ENCODE measurements at places on chromosomes 2 and 18.

GRCh38 chr2:147977679-147978078 lies 42.9 kb downstream of the ORC4 start:
- no peak for DNase-seq

GRCh38 chr18:10249270-10249669 lies 205.2 kb upstream of the APCDD1 start:
- DNase-seq, result no peak

DNA sequence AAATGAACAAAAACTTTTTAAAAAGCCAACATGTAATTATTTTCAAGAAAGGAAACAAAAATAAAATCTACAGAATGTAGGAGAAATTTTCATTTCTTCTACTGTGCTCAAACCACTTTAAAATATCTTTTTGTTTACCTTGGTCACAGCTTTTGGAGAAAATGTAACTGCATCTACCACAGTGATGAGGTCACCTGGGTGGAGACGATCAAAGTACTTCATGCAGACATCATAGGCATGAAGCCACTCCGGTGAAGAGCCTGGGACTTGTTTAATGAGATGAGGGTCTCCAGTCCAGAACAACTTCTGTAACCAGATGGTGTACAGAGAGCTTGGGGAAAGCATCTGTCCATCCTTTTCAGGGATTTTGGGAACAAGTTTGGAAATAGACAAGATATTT lies 285.8 kb downstream of the NBAS start:
- no peak for DNase-seq

DNA sequence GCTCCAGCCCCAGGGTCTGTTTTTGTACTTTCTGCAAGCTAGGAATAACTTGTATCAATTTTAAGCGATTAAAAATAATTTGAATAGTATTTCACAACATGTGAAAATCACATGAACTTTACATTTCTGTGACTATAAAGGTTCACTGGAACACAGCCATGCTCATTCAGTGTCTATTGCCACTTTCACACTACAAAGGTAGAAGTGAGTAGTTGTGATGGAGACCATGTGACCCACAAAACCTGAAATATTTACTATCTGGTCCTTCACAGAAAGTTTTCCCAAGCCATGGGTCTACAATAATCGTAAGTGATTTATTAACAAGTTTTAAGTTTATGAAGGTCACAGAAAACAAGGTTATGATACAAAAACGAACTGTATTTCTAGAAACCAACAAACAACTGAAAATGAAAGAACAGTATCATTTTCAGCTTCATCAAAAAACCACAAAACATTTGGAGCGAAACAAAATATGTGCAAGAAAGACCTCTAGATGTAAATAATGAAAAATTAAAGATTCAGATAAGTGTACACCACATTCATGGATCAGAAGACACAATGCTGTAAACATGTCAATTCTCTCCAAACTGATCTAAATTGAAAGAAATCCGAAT lies 68.9 kb upstream of the DNER start:
- no peak for DNase-seq

GRCh38 chr2:25954199-25954752 lies 28.0 kb downstream of the KIF3C start:
- no peak for DNase-seq

GRCh38 chr2:158381205-158381604 lies 75.3 kb downstream of the CCDC148 start:
- no peak for DNase-seq

- no peak for DNase-seq
Measured at GRCh38 chr2:168661863-168662256, 140.6 kb upstream of the NOSTRIN start.

GRCh38 chr2:75607988-75608683 lies 38.4 kb upstream of the MRPL19 start:
- no peak for DNase-seq

- no peak for DNase-seq
Measured at GRCh38 chr18:78782951-78783563, 196.6 kb upstream of the SALL3 start.

GRCh38 chr2:18551623-18552022 lies 8.8 kb downstream of the RDH14 start:
- DNase-seq, result no peak

- DNase-seq, result no peak
Measured at GRCh38 chr18:10927286-10927992, 221.9 kb downstream of the PIEZO2 start.

GRCh38 chr2:56709181-56709580 lies 525.4 kb downstream of the CCDC85A start:
- no peak for DNase-seq

- no peak for DNase-seq
Measured at GRCh38 chr2:30398084-30398873, 48.8 kb upstream of the LCLAT1 start.

- DNase-seq, result peak; percentile 1
Measured at GRCh38 chr2:214881647-214882202, 72.2 kb upstream of the BARD1 start.

DNA sequence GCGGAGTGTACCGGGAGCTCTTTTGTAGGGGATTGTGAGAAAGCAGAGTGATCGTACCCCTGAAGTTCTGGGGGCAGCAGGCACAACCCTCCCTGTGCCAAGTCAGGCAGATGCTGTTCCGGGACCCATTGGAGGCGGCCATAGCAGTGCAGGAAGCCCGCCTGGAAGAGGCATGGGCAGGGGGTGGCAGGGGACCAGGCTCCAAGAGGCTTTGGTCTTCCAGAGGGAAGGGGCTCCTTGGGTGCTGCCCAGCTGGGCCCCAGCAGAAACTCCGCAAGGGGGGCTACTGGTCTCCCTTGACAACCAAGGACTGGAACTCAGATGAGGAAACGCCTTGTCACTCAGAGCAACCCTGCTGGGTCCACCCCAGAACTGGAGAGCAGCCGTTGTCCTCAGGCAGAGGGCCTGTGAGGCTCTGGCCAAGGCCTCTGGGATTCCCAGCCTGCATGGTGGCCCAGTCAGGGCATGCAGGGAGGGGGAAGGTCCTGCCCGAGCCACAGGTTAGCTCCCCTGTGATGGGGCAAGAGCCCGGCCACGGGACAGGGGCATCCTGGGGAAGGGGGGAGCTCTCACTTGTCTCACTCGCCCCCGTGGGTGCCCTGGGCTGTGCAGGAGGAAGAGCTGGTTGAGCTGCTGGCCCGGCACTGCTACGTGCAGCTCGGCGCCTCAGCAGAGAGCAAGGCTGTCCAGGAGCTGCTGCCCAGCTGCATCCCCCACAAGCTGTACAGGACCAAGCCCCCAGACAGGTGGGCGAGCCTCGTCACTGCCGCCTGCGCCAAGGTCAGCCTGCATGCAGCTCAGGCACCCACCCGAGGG lies 21.0 kb upstream of the GPR17 start:
- no peak for DNase-seq

GRCh38 chr2:133777574-133777960 lies 209.3 kb upstream of the NCKAP5 start:
- no peak for DNase-seq

- peak; percentile 21 for DNase-seq
Measured at GRCh38 chr2:217326238-217327022, 466.6 kb upstream of the TNP1 start.

- DNase-seq, result no peak
Measured at GRCh38 chr2:75516378-75517360, 44.1 kb downstream of the EVA1A start.

DNA sequence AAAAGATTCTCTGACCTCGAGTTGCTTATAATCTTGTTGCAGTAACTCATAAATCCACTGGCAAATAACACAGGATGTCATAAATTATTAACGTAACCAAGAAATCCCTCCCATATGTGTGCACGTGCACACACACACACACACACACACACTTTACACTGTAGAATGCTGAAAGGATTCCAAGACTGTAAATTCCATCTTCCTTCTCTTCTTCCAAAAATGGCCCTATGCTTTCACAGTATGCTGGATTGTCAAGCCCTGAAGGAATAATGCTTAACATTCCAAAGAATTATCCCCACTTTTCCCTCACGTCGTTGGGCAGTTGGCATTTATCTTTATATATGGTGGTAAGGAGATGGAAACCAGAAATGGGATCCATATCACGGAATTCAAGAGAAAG lies 117.5 kb upstream of the CRIM1 start:
- DNase-seq, result no peak

DNA sequence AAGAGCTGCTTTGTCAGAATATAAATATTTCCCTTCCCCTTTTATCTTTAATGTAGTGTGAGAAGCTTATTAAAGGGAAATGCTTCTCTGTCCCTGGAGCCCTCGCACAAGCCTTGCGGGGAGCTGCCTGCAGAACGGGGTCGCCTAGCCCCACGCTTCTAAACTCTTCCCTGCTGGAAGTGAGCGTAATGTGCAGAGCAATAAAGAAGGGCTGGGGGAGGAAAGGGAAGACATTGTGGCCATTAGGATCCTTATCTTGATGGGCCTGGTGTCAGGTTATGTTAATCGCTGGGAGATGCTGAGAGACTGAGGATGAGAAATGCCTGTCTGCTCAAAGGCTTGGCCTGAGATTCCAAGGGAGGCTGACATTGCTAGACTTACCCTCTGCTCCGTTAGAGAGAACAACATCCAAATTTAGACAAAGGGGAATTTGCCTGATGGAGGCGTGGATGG lies 18.9 kb upstream of the FZD7 start:
- DNase-seq, result no peak

DNA sequence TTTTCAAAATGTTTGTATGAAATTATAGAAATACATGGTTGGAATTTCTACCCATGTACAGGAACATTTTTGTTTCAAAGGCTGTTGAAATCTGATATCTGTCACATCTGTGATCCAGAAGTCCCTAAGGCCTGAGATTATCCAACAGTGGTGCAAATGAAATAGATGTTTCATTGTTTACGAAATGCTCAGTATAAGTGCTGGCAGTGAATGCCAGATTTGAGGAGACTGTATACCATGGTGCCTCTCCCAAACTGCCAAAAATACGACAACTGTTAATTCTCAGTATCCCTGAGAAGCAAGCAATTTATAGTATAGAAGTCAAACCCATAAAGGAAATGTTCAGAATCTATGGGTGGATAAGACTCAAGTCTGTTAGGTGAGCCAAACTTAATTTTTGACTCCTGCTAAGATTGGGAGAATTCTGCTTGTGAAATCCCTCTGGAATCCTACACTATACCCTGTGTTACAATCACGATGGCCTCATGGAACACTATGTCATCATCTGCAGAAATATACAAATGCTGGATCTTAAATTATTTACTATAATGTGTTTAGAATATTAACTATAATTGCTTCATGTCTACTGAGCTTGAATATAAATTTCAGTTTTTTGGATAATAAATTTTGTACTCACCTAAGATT lies 71.2 kb upstream of the DOCK10 start:
- DNase-seq, result no peak

GRCh38 chr18:2979871-2980790 lies 32.8 kb downstream of the LPIN2 start:
- DNase-seq, result no peak

DNA sequence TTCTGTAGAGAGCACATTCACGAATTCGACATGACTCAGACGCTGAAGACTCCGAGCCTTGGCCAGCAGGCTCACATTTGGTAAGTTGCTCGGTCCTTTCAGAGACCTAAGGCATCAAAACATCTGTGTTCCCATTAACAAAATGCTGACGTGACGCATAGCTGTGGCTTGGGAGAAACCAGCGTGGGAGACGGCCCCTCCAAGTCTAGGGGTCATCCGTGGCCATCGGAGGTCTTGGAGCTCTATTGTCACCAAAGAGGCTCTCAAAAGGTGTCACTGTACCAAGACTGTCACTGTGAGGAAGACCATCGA lies 14.9 kb downstream of the FBLN7 start:
- DNase-seq, result no peak

- DNase-seq, result no peak
Measured at GRCh38 chr2:172740856-172741255, 5.2 kb downstream of the RAPGEF4 start.

DNA sequence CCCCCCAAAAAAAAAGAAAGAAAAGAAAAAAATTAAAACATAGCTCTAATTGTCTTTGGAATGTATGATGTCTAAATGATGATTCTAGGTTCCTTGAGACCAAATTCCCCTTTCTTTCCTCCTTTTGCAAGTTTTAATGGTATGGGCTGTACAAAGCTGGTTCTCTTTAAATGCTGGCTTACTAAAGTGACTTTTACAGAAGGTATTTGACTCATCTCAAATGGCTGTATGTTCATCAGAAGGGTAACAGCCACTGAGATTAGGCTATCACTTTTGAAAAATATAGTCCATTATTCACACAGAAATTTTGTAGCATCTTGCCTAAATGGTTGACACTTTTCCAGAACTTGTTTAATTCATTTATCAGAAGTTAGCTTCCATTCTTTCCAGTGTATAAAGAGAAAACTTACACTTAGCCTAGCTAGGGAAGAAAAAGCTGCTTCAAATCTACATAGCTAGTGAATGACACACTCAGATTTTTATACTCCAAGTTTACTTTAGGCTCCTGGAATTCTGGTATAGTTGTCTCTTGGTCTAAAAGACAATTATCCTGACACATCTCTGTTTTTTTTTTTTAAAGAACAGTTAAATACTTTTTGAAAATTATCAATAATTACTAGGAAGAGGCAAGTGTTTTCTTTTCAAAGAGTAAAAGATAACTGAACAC lies 622.6 kb downstream of the LRP1B start:
- no peak for DNase-seq

GRCh38 chr2:117958186-117958585 lies 55.7 kb downstream of the CCDC93 start:
- no peak for DNase-seq

GRCh38 chr18:31230495-31230894 lies 67.8 kb upstream of the DSC1 start:
- no peak for DNase-seq

All from NCI-H1105 treated with DMSO at 0.1 percent for 48 hours (cell line).